Caki2 (cell line): ENCODE measurements at places on chromosomes 1 and 21.

GRCh38 chr1:1755426-1755825 lies 22.8 kb downstream of the NADK start:
- no peak for DNase-seq

DNA sequence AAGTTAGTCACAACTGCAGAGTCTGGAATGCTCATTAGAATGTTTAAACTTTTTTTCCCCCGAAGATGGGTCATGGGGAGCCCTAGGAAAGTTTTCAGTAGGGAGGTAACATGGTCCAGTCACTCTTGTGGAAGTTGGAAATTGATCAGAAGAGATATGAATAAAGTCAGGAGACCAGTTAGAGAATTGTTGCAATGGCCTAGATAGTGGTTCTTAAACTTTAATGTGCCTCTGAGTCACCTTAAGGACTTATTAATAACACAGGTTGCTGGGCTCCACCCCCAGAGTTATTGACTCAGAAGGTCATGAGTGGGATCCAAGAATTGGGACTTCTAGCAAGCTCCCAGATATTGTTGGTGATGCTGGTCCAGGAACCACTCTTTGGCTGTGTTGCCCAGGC lies 3.2 kb upstream of the TFAP2E start:
- DNase-seq = no peak

GRCh38 chr1:16521288-16521583 lies 7.2 kb upstream of the RNU1-1 start:
- DNase-seq = no peak

DNA sequence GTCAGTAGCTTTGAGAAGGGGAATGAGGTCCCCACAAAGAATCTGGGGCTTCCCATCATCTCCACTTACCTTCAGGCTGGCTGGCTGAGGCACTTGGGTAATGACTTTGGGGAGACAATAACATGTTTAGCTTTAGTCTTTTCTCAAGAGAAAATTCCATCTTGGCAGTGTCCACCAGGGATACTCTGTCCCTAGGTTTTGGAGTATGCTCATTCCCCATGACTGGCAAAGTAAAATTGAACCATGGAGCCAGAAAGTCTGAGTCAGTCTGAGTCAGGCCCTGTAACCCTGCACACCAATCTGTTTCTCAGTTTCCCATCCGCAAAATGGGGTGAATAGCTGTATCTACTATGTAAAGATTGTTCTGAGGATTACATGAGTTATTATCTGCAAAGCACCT lies 28.2 kb downstream of the RUNX1 start:
- DNase-seq = no peak

- DNase-seq = no peak
These were observed 43.2 kb upstream of the C1orf185 start for GRCh38 chr1:51058858-51059257.

GRCh38 chr1:154306151-154306550 lies 14.7 kb upstream of the AQP10 start:
- no peak for DNase-seq

GRCh38 chr1:2587071-2587859 lies 688 bp downstream of the PRXL2B start:
- peak; percentile 22 for DNase-seq

GRCh38 chr1:58346036-58346355 lies 200.5 kb downstream of the OMA1 start:
- no peak for DNase-seq

GRCh38 chr1:158494796-158495195 lies 22.8 kb downstream of the OR10R2 start:
- DNase-seq = no peak

DNA sequence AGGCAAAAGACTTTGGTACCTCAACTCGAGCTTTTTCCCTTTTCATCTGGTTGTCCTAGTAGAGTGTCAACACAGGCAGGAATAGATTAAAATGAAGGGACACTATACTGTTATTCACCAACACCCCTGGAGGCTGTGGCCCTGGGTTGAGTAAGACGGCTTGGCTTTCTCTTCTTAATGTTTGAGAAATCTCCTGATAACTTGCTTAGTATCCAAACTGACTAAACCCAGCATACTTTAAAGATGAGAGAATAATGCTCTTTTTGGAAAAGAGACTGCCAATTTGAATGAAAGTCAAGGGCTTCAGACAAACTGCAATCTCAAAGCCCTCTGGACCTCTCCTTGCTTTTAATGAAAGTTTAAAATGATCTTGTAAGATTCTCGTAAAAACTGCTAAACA lies 2.6 kb upstream of the SLC30A1 start:
- no peak for DNase-seq

- DNase-seq = no peak
These were observed 105.8 kb downstream of the SLC16A1 start for GRCh38 chr1:112850034-112850757.

DNA sequence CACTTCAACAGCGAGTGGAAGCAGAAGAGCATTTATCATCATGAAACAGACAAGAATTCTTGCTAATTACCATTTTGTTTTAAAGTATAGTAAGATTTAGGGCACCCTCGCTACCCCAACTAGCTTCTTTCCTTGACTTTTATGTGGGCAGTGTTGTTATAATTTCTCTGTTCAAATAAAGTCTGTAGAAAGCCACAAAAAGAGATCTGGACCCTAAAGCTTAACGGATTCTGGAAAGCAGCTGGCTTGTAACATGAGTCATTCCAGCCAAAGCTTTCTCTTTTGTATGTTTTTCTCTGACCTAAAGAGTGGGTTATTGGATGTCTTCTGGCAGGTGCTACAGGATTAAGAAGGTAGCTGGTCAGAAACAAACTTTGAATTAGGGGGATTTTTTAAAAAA lies 37.4 kb downstream of the RUNX1 start:
- DNase-seq = no peak

GRCh38 chr1:80258659-80259058 lies 1252.1 kb upstream of the ADGRL4 start:
- DNase-seq = no peak

DNA sequence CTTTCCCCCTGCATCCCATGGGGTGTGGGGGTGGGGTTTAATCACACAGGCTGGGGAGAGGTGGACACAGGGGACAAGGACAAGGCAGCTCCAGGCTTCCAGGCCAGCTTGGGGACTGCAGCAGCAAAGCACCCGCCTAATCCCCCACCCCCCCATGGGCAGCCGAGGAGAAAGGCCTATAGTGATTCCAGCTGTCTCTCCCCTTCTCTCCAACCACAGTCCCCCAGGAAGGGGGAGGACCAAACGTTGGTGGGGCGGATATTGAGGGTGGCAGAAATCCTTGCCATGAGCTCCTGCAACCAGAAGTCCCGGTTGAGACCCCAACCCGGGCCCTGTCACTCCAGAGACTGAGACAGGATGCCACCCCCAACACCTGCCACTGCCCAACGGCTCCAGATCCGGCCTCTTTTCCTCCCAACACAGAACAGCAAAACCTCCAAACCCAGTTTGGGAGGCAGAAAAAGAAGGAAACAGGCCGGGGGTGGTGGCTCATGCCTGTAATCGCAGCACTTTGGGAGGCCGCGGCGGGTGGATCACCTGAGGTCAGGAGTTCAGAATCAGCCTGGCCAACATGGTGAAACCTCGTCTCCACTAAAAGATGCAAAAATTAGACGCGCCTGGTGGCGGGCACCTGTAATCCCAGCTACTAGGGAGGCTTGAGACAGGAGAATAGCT lies 1.7 kb downstream of the EPHA2 start:
- DNase-seq = no peak

DNA sequence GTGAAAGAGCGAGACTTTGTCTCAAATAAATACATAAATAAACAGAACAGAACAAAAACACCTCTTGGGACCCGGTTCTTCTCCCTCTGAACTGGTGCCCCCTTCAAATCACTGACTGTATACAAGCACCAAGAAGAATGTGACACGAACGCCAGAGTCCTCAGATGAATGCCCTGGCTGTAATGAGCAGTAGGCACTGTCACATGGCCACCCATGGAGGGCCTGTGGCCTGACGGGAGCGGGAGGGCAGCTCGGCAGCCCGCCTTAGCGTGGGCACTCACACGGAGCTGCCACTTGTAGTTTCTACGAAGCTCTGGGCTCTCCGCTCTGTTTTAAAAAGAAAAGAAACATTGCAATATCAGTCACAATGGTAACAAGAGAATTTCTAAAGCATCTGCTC lies 146.0 kb downstream of the PEX14 start:
- DNase-seq = no peak

GRCh38 chr21:24265987-24266386 lies 1341.3 kb downstream of the MRPL39 start:
- DNase-seq = no peak
